RPMI7951 (cell line): ENCODE measurements at places on chromosomes 16 and 17. TPM values are rescaled to one million over a fixed set of nuclear protein-coding genes. Genes with fewer than 3 reads are reported as not detected.

- DNase-seq: no peak
Measured at GRCh38 chr16:30533146-30533522, 1.5 kb downstream of the ZNF747 start.

- peak; percentile 74 for DNase-seq
Measured at GRCh38 chr16:86598607-86599565, 20.5 kb downstream of the FOXL1 start.

DNA sequence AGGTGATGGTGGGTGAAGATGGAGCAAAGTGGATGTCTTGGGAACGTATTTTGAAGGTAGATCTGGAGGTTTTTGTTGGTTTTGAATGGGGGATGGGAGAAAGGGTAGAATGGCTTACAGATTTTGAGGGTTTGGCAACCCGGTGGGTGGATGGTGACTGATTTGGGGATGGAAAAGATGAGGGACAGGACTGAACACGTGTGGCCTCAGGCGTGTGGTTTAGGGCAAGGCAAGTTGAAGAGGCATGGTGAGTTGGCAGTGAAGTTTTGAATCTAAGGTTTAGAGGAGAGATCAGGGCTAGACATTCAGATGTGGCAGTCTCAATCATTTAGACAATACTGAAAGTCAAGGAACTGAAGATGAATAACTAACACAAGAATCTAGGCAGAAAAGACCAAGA is 5.0 kb upstream of the DCTPP1 start:
- no peak for DNase-seq

- peak; percentile 81 for DNase-seq
Measured at GRCh38 chr17:8288336-8289102, at the start of gene RANGRF. Gene RANGRF (plus strand): TSS chr17:8288670. CDS start chr17:8288789, 119 bp downstream.

- no peak for DNase-seq
Measured at GRCh38 chr16:83312015-83312717, 495.6 kb upstream of the HSBP1 start.

- DNase-seq: no peak
Measured at GRCh38 chr17:3915995-3916696, at the start of gene P2RX1. Gene P2RX1 (minus strand): TSS chr17:3916465. CDS start chr17:3916225, 240 bp downstream.

- DNase-seq: peak; percentile 75
Measured at GRCh38 chr16:8044796-8045195, 545.5 kb downstream of the TMEM114 start.

DNA sequence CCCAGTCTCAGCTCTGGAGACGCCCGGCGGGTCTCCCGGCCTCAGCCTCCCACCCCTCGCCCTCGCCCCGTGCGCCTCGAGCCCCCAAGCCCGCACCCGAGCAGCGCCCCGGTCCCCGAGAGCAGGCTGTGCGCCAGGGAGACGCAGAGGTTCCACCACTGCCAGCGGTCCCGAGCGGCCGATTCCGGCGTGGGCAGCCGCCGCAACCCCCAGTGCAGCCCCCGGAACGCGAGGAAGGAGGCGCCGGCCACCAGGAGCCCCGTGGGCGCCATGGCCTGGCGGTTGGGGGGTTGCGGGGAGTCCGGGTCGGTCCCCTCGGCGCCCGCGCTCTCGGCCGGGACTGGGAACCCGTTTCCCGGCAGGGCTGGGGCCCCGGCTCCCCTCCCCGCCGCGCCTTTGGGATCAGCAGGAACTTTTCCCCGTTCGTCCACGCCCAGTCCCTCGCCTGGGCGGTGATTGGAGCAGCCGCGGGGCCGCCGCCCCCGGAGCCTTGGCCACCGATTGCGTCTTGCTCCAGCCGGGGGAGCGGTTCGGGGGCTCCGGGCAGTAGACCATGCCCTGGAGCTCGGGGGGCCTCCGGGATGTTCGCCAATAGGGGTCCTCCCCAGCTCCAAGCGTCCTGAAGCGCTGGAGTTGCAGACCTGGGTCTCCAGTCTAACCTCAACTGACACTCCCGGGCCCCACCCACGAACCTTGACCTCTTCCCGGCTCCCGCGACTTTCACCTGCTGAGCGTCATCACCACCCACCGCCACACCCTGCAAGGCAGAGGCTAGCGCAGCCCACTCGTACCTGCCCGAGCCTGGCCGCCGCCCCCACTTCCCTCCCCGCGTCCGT is at the start of gene TLCD2:
TLCD2 (minus strand) TSS at position 407 of the 836 bp plus-strand sequence; CDS start at position 272, 135 bp downstream.
- peak; percentile 69 for DNase-seq

- DNase-seq: peak; percentile 93
Measured at GRCh38 chr17:2090804-2091534, 36.1 kb downstream of the HIC1 start.

DNA sequence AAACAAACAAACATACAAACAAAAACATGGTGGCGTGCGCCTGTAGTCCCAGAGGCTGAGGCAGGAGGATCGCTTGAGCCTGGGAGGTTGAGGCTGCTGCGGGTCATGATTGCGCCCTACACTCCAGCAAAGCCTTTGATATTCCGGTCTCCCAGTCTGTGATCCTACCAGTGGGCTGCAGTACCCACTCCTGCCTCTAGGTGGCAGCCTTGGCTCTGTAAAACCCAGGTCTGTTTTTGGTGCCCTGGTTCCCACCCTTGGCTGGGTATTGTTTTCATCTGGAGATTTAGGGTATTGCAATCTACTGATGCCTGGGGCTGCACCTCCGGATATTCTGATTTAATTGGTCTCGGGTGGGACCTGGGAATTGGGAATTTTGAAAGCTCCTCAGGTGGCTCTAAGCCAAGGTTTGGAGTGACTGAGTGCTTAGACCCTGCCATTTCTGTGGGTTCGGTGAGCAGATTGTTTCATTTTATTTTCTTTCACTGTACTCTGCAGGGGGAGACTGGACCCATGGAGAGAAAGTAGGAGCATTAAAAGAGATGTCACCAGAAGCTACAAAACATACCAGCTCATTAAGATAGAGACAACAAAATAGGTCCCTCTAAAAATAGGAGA is 40.5 kb downstream of the MYH3 start:
- peak; percentile 63 for DNase-seq

DNA sequence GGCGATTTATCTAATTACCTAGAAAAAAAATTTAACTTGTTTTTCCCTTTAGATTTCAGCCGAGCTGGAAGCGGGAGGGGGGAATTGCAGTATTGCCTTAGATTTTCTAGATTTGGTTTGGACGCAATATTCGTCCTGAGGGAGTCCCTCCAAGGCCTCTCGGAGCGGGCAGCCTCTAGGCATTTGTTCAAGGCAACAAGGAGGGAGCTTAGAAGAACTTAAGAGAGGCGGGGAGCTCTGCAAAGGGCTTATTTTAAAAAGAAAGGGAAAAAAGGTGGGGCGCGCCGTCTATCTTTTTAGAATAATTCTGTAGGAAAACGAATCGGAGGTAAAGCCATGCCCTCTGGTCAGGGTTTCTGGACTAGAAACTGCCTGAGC is 407 bp upstream of the TMEM94 start:
- no peak for DNase-seq

DNA sequence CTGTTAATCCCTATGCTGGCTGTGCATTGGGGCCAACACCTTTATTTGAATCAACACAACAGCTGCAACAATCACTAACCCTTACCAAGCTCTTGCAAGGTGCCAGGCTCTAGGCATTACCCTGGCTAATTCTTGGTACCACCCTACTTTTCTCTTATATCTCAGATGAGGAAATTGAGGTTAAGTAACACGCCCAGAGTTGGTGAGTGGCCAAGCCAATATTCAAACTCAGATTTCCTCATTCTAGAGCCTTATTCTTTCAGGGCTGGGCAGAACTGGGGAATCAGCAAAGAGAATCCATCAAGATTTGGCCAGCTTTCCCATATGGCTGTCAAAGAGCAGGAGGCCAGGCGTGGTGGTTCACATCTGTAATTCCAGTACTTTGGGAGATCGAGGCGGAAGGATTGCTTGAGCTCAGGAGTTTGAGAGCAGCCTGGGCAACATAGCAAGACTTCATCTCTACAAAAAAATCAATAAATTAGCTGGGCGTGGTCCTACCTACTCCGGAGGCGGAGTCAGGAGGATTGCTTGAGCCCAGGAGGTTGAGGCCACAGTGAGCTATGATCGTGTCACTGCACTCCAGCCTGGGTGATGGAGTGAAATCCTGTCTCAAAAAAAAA is 23.7 kb downstream of the ARSG start:
- peak; percentile 23 for DNase-seq

DNA sequence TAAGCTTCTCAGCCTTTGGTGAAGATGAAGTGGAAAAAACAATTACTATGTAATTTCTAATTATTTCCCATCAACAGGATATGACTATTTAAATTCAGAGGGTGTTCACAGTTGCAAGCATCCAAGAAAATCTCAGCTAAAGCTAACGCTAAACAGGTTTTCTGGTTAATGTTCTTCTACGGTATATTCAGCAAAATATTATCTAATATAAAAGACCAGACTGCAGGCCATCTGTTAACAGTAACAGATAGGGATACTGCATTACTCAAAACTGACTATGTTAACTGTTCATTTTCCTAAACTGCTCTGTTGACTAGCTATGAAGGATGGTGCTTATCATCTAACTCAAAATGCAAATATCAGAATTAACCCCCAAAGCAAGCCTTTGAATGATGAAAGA is 32.8 kb downstream of the GLG1 start:
- no peak for DNase-seq

- peak; percentile 73 for DNase-seq
Measured at GRCh38 chr17:69828087-69828486, 246.9 kb upstream of the KCNJ16 start.

- no peak for DNase-seq
Measured at GRCh38 chr17:20084621-20085282, 75.6 kb downstream of the SPECC1 start.

DNA sequence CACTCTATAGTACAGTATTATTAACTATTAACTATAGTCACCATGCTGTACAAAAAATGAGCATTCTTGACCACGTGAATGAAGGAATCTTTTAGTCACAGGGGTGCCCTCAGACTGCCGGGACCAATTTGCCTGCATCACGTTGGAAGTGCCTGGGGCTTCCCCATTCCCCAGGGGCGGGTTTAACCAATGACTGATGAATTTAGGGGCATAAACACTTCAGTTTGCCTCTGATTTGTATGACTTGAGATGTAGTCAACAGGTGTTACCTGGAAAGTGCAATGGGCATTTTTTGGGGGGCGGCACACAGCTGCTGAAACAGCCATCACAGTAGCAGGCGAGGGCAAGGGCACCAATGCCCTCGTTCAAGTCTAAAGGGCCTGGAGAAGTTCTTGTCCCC is 8.7 kb upstream of the PYY start:
- DNase-seq: no peak

- DNase-seq: peak; percentile 69
Measured at GRCh38 chr16:69166221-69166833, 20.6 kb upstream of the SNTB2 start.

SDK2 gene
- total RNA-seq: 1.1 and 1.6 TPM in 2 replicates

MARVELD3 gene
- total RNA-seq: not detected in 2 replicates

SLFN11 gene
- total RNA-seq: 32.7 and 41.2 TPM in 2 replicates

RTN4RL1 gene
- 7.6 and 8.8 TPM in 2 replicates for total RNA-seq

ZNF821 gene
- 3.4 and 3.8 TPM in 2 replicates for total RNA-seq

NLRC5 gene
- total RNA-seq: 15.0 and 16.1 TPM in 2 replicates

VTN gene
- total RNA-seq: 0.10 and 0.60 TPM in 2 replicates

ITGA2B gene
- 0.36 and 0.68 TPM in 2 replicates for total RNA-seq

TLCD1 gene
- total RNA-seq: 3.2 and 8.7 TPM in 2 replicates

FOXJ1 gene
- not detected in 2 replicates for total RNA-seq

HAP1 gene
- total RNA-seq: not detected in 2 replicates

GP1BA gene
- not detected in 2 replicates for total RNA-seq

CRHR1 gene
- not detected in 2 replicates for total RNA-seq
